ENCODE measurements at places on chromosomes 3 and 15.

DNA sequence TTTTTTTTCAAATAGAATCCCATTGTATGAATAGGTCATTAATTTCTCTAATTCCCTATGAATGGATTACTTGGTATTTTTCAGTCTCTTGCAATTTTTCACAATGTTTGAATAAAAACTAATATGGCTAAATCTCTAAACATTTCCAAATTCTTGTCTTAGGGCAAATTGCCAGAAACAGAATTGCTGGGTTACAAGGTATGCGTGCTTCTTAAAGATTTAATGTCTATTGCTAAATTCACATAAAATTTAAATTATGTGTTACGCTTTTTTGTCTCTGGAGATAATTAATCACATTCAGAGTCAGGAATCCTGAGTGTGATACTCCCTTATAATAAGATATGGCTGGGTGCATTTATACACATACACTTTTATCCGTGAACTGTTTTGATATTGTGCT lies 264.5 kb upstream of the TBL1XR1 start:
- DNase-seq = no peak

GRCh38 chr3:152298393-152299248 lies 29.9 kb downstream of the MBNL1 start:
- DNase-seq = peak; percentile 99

DNA sequence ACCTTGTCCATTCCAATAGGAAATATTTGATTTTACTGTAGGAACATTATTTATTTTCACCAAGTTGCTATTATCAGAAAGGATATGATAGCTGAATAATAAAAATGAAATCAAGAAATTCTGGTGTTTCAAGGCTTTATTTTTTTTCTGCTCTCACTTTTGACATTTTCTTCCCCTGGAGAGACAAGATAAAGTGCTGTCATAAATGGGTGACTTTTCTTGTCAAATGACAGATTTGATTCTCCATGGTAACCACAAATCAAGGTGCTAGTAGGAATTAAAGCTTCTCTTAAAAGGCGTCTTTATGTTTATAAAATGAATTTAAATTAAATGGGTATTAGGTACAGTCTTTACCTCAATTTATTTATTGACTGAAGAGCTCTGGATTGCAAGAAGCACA lies 124.6 kb downstream of the FOXP1 start:
- DNase-seq = no peak

GRCh38 chr15:38041576-38041975 lies 107.1 kb downstream of the TMCO5A start:
- peak; percentile 93 for DNase-seq

DNA sequence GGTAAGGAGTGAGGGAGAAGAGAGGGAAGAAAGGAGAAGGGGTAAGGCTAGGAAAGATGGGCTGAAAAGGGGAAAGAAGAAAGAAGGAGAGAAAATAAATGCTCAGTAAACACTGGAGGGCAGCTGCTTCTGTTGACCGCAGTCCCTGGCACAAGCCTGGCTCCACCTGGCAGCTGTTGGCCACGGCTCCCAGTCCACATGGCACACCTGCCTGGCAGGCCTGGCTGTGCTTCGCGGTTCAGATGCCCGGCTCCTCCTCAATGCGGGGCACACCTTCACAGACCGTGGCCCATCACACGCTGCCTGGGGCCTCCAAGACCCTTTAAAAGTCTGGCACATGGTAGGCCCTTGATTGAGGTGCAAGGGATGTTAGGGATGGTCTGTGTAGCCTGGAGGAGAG lies 516.8 kb upstream of the PROK2 start:
- DNase-seq = no peak

- DNase-seq = no peak
These were observed 140.2 kb downstream of the CACNA2D3 start for GRCh38 chr3:54262541-54262940.

- no peak for DNase-seq
These were observed 88.2 kb downstream of the IGSF11 start for GRCh38 chr3:118946449-118946848.

DNA sequence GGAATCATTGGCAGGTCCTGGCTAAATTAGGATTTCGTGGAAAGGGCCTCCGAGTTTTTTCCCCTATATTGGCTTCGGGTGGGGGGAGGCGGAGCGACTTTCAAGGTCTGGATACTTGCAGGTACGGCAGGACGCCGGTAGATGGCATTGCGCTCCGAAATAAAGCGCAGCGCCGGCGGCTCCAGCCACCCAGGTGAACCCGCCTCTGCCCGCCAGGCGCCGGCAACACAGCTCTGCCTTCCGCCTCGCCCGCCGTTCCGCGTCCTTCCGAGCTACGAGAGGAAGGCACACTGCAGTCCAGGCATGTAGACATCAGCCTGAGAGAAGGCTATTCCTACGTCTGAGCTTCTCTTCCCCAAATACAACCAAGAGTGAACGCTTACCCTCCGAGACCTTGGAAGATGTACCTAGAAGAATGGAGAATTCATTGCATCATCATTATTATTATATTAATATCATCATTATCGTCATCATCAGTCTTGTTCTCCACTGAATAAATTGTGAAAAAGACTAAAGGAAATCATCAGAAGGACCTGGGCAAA lies 514.1 kb downstream of the MECOM start:
- DNase-seq = peak; percentile 72

DNA sequence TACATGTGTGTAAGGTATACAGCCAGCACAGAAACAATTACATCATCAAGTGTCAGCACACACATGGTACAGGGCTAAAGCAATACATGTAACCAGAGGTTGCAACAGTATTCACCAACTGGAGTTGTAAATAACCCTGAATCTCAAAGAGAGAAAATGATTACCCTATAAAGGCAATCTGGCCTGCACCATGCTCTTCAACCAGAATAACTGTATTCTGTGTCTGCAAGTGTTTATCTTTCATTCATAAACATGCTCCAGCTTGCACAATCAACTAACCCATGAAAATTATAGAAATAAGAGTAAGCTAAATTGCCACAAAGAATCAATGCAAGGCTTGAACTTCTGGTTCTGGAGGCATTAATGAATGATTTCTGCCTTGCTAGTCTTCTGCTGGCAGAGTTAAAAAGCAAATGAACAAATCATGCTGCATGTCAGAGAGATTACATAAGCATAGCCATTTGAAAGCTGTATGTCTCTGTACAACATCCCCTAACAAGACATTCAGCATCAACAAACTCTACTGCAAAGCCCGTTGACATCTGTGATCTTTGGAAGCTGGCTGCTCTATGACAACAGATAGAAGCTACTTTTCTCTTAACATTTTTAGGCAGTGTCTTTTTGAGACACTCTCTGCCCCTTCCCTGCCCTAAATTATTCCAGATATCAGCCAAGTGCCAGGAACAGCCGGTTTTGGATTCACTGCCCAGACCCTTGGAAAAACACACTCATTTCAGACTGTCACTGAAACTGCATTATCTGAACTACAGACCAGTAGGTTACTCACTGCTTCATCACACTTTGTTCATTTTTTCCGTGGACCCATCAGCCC lies 871.0 kb downstream of the OTOL1 start:
- peak; percentile 84 for DNase-seq

- DNase-seq = no peak
These were observed 3.8 kb downstream of the SERPINI1 start for GRCh38 chr3:167739190-167739810.

- no peak for DNase-seq
These were observed 24.2 kb upstream of the LRRC34 start for GRCh38 chr3:169836942-169837275.

DNA sequence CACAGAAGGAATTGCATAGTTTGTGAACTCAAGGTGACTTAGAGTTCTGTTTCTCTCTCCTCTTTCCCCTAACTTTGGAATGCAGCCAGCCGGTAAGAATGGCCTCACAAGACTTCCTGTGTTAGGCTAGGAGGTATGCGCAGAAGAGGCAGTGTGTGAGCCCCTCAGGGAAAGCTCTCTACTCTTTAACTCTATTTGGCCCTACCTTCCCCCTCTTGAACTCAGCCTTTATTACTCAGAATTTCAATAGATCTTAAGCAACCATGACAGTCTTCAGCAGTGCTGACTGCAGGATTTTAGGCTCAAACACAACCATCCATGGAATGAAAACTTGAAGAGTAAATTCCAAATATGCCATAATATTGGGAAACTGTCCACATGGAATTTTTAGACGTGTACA lies 209.5 kb downstream of the DTWD1 start:
- peak; percentile 54 for DNase-seq

DNA sequence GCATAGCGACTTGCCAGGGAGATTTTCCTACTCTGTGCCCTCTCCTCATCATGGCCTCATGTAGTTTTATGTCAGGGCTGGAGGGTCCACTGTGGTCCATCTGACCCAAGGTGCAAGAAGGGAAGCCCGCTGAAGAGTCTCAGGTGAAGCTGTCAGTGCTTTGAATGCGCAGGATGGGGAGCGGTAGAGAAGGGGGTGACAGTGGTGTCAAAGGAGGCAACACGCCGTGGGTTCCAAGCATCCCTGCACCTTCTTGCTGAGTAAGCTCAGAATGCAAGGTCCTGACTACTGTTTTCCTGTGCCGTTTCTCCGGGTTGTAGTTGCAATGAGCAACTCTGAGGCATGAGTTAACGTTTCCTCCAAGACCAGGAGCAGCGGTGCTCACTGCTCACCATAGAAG lies 44.9 kb upstream of the RAB6B start:
- no peak for DNase-seq

GRCh38 chr15:59138243-59138642 lies 33.3 kb downstream of the CCNB2 start:
- DNase-seq = peak; percentile 41

- DNase-seq = peak; percentile 82
These were observed 15.3 kb downstream of the SPCS1 start for GRCh38 chr3:52721002-52721729.

GRCh38 chr3:152060701-152061100 lies 187.3 kb downstream of the SUCNR1 start:
- no peak for DNase-seq

DNA sequence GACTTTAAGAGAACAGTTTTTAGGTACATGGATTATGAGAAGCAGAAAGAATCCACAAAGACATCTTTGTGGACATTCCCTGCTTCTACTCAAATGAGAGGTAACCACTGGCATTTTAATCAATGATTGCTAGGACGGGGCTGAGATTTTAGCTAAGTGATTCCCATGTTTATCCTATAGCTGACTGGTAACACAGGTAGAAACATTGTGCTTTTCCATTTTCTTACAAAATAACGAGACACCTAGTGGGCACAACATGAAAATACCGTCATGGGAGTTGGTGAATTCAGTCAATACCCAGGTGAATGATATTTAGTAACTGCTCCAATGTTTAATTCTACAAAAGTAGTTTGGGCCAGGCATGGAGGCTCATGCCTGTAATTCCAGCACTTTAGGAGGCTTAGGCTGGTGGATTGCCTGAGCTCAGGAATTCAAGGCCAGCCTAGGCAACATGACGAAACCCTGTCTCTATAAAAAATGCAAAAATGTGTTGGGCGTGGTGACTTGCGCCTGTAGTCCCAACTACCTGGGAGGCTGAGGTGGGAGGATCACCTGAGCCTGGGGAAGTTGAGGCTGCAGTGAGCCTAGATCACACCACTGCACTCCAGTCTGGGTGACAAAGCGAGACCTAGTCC lies 37.2 kb upstream of the DENND4A start:
- no peak for DNase-seq

- DNase-seq = peak; percentile 61
These were observed 296.9 kb upstream of the NECTIN3 start for GRCh38 chr3:110774496-110775265.

- no peak for DNase-seq
These were observed 272.8 kb downstream of the BBX start for GRCh38 chr3:107795514-107796094.

Data from fibroblast of villous mesenchyme (primary cell).